ENCODE measurements at places on chromosomes 5 and 9.

DNA sequence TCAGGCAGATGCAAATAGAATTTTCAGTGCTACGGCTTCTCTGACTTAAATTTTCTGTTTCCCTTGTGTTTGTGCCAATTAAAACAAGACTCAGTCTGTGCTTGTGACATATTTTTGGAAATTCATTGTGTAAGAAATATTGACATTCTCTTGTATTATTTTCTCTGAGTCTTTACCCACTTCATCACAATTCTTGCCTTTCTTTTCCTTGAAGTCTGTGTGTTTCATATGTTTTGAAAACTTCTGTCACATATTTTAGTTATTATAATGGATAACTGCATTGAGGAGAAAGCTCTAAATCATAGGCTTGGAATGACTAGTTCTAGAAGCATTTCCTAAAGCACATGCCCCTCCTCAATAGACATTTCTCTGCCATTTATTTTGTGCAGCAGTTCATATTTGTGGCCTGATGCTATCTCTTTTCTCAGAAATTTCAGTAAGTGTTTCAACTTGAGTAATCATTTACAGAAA, 206.6 kb downstream of the PALM2AKAP2 start:
- no peak for DNase-seq

GRCh38 chr5:60494635-60495034, 205.3 kb downstream of the DEPDC1B start:
- no peak for DNase-seq

DNA sequence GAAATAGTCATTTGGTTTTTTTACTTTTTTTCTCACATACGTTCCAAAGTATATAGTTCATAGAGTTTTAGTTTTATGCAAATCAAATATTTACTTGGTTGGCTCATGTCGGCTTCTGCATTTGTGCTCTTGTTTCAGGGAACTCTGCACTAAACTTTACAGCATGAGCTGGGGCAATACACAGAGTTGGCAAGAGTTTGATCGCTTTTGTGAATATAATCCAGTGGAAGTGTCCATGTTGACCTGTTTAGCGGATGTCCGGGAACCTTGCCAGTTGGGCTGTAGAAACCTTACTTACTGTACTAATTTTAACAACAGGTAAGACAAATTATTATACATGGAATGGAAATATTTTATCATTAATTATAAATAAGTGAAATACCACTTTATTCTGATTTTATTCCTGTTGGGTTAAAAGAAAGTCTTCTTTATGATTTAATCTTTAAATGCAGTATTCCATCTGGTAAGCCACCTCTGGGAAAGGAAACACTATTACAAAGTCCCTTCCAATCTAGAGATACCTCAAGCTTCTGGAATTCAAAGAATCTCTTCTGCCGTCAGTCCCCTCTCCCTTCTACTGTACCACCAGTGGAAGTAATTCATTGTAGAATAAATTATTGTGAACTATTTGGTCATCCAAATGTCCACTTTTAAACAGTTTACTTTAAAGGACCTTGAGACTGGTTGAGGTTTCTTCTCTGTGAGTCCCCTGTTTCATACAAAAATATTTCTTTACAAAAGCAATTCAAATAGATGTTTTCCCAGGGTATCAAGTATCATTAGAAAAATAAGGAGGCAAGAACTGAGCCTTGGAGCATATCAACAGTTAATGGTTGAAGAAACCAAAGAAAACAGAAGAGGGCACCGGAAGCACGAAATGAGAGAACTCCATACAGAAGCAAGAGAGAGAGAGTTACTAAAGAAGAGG, 45.2 kb upstream of the GLIPR2 start:
- no peak for DNase-seq

GRCh38 chr5:17255471-17256021, 38.1 kb downstream of the BASP1 start:
- DNase-seq, result no peak
